Astrocyte (in vitro differentiated cells and primary cell): ENCODE measurements at places on chromosomes 6 and 20. TPM values are rescaled to one million over a fixed set of nuclear protein-coding genes. Genes with fewer than 3 reads are reported as not detected.

DNA sequence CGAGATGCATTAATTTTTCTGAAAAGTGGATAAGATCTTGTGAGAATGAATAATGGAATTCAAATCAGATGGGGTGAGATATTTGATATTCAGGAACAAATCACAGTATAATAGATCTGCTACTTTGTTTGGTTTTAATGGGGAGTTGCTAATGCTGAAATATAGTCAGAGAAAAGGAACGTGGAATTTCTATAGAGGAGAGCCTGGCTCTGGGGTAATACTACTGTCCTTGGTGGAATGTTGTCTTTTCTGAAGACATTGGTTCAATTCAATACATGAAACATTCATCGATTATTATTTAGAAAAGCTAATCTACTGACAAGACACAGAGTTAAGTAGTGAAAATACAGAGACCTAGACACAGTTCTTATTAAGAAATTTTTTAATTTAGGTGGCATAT is 108.6 kb downstream of the ESR1 start:
- DNase-seq: no peak

The SNAI1 gene
- 9.1 and 9.5 TPM in 2 replicates for total RNA-seq

The TBXT gene
- not detected in 2 replicates for total RNA-seq

DNA sequence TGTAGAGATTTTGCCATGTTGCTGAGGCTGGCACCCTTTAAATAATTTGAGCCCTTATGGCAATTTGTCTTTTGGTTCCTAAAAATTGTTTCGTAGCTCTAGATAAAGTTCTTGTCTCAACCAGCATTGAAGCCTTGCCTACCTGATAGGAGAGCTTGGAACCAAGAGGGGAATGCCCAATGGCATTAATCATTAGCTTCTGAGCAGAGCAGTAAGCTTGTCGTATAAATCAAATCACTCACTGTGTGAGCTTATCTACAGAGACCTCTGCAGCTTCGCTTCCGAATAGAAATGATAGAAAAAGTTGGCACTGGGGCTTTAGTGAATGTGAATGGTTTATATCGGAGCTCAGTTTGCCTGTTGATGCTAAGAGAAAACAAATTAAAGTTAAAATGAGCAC is 10.7 kb downstream of the ANKRD6 start:
- no peak for DNase-seq

DNA sequence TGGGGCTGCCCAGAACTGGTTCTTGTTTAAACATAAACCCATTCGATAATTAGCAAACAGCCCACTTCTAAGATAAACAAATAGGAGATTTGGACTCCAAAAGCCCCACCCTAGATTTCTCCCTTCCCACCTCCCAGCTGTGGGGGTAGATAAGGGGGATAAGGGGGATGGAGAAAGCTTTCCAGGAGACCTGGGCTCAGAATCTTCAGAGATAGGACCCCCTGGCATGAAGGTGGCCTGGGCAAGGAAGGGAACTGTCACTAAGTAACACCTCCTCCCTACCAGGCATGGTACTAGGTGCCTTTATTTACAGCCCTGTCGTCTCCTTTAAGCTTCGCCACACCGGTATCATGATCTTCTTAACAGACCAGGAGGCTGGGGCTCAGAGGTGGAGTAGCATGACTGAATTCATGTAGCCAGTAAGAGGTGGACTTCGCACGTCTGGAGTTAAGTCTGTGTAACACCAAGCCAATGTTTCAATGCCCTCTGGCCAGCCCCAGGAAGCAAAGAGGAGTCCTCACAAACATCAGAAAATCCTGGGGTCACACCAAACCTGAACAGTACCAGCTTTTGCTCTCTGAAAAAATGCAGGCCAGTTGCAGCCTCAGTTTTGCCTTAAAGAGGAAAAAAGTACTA is 4.6 kb downstream of the SDC4 start:
- DNase-seq: no peak

DNA sequence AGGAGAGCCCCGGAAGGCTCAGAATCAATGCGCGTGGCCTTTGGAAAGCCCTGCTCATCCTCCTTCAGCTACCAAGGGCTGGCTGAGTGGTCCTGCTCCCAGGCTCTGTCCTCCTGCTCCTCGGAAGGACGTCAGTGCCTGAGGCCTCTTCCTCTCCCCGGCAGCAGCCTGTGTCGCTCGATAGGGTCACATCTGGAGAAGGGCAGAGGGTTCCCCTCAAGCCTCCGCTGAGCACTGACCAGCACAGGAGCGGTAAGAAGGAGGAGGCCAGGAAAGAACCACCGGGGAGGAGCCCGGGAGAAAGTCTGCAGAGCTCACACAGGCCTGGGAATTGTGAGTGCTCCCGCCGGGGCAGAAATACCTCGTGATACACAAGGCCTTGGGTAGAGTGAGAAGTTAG is 21.2 kb downstream of the KIF25 start:
- DNase-seq: no peak

DNA sequence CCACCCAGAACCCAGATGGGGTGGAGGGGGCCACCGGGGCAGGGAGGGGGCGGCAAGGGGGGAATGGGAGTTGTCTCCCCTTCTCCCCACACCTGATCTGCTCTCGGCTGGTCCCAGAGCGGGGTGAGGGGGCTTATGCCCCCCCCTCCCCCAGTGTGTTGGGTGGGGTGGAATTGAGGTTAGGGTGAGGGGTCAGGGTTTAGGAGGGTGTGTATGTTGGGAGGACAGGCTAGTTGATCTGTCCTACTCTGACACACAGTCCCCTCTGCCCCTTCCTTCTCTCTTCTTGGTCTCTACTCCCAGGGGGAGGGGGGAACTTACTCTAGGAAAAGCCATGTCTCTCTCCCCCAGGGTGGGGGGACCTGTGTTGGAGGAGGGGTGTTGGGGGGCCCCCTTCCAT is 1.9 kb upstream of the ZBTB9 start:
- DNase-seq: no peak

DNA sequence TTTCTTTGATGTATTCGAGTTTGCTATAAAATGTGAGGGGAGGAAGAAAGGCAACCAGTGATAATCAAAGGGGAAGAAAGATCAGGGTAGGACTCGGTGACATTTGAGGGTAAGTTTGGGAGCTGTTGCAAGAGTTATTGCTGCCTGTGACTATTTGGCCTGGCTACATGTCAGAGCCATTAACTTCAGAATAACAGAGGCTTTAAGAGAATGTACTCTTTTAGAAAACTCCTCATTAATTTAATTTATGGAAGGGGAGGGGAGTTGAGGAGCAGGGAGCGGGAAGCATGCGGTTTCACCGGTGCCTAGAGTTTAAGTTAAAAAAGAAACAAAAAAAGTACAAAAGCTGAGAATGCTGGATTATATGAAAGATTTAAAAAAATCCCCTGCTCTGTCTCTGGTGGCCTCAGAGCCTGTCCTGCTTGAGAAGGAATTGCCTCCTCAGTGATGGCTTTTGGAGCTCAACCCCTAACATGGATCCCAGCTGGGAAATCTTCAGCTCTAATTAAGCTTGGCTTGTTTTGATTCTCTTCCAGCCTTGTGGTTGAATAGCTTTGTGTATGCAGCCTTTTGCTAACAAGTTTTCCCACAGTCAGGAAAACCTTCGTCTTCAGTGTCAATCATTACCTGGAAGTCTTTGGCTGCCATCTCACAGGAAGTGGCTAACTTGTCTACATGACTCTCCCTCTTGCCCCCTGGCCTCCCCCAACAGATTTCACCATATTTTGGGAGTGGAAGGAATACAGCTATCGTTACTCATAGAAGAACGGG is 238.2 kb downstream of the SOX4 start:
- peak; percentile 98 for DNase-seq

DNA sequence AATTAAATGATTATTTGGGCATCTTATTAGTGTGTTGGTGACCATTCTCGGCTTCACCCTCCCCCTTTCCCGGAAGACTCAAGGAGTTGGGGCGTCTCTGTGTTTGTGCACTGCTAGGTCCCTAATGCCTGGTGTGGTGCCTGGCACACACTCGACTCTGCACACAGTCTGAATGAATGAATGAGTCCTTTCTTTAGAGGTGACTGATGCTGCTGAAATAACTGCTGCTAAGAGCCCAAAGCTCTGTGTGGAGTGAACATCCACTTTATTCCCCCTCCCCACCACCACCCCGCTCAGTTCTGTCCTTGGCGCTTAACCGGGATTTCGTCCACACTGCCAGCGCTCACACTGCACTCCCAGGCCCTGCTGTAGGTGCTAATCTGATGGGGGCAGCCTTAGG is 1.2 kb upstream of the PHACTR3 start:
- no peak for DNase-seq

The SEMG1 gene
- total RNA-seq: not detected in 2 replicates

The FERMT1 gene
- total RNA-seq: 8.4 and 10.9 TPM in 2 replicates

DNA sequence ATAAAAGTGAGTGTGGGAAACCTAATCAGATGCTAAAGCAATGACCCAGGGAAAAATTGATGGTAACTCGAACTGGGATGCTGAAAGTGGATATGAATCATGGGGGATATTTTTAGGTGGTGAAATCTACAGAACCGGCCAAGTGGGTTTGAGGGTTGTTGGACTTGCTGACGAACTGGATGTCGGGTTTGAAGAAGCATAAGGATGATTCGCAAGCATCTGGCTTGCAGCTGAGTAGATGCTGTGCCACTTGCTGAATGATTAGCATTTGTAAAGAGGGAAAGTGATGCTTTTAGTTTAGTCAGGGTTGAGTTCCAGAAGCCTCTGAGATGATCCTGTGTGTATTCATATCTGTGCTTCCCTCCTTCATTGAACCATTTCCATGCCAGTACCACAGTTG is 54.9 kb downstream of the UBR2 start:
- peak; percentile 78 for DNase-seq

The RSPO3 gene
- total RNA-seq: 2.6 and 4.5 TPM in 2 replicates

- DNase-seq: no peak
These were observed 10.4 kb downstream of the ADTRP start for GRCh38 chr6:11767978-11768756.

DNA sequence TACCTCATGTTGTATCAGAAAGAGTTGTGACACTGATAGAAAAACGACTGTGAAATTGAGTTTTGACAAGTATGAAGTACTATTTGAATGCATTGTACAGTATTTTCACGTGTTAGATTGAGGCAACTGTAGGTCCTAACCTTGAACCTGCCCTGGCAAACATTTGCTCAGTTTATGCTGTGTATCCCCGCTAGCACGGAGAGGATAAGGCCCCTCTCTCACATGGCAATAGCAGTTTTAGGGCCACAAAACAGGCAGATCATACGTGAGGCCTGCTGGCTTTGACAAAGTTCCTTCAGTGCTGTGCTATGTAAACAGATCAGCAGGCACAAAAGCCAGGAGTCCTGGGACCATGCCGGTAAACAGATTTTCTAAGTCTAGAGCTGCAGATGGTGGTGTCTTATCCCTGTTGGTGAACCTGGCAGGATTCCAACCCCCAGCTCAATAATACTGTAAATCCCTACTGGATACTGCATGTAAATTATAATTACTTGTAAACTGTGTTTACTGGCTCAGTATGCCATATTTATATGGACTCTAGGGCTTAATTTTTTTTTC is 23.8 kb upstream of the FAM217A start:
- no peak for DNase-seq

DNA sequence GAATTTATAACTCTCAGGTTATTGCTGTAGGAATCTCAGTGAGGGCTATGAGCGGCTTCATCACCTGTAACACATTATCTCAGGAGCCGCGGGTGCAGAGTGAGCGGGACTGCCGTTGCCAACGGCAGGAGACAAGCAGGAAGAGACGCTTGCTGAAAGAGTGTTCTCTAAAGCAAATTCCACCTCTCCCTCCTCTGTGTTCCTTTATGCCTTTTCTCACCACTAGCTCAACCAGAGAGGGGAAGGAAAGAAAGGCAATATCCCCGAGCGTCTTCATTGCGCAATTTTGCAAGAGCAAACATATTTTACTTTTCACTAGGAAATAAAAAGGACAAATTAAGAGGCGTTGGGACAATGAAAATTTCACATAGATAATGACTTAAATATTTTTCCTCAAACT is 185.2 kb upstream of the EXOC2 start:
- DNase-seq: no peak

GRCh38 chr6:32615885-32616532 is 21.2 kb upstream of the HLA-DQA1 start:
- no peak for DNase-seq

GRCh38 chr6:92122746-92123145 is 1296.6 kb downstream of the EPHA7 start:
- no peak for DNase-seq

DNA sequence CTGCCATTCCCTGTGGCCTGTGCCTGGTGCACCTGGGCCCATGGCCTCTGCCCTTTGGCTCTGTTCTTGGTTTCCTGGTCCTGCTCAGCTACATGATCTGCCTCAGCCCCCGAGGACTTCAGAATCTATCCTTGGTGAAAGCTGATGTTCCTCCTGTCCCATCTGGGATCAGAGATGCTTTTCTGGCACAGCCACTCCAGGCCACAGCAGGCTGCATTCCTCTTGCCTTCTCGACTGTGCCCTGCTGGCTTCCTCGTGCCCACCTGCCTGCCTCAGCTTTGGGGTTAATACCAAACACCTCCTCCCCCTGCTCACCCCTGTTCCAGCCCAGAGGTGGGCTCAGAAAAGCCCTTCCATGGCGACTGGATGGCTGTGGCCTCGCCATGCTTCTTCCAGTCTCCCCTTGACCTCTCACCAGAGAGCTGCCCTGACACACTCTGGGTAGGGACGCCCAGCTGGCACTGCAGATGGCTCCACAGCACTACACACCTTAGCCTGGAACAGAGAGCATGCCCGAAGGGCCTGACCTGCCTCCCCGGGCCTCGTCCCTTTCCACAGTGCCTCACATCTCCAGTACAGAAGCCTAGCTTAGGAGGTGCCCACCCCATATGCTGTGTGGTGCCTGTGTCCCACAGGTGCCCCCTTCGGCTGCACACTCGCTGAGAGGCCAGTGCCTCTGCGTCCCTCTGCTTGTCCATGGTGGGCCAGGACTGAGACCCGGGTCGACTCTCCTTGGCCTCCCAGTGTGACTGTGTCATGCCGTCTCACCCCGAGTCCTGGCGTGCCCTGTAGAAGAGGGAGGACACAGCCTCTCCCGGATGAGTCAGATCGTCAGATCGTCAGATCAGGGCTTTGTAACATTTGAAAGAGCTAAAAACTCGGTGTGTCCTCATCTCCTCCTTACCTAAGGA is 148.8 kb downstream of the DTNBP1 start:
- no peak for DNase-seq

The SDCBP2 gene
- total RNA-seq: 4.6 and 4.8 TPM in 2 replicates

GRCh38 chr20:38136421-38137245 is 28.4 kb downstream of the TGM2 start:
- no peak for DNase-seq

DNA sequence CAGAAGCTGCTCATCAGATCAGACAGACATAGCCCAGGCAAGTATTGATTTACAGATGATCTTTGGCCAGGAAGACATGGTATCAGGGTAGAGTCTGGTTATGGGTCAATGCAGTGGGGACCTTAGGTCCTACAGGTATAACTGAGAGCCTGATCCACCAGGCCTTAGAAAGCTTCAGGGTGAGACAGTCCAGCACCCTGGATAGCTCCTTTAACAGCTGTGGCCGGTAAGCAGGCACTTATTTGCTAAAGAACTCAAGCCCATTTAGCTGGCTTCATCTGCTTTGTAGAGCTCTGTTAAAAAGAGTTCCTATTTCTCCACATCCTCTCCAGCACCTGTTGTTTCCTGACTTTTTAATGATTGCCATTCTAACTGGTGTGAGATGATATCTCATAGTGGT is 39.6 kb downstream of the ESR1 start:
- peak; percentile 26 for DNase-seq
